Fibroblast of pulmonary artery (primary cell): ENCODE measurements at places on chromosomes 1 and 21.

DNA sequence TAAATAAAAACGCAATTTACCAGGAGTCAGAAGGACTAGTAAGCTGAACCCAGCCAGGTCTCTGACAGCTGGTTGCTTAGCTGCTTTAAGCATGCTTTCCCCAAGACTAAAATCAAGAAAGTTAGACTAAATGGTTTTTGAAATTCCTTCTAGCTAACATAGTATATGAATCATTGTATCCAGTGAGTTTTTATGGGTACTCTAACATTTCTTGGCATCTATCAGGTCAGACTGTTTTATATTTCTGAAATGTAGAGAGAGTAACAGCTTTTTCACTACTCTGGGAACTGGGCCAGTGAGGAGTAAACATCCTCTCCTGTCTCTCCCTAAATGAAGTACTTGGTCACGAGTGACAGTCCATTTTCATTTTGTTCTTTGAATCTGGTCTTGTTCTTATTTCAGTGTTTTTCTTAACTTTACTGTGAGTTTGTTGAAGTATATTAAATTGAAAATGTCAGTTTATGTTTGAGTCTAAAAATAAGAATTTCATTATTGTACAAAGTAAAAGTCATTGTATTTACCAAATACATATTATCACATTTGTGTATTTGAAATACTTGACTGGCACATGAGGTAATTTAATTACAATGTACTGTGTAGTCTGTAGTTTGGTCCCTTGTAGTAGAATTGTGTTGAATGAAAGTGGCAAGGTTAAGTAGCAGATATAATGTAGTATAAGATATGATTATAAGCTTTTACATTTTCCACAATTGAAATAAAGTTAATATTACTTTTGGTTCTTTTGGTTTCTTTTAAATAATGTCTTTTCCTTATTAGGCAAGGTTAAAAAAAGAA lies 47.6 kb downstream of the PKN2 start:
- DNase-seq, result peak; percentile 90

- DNase-seq, result no peak
Measured at GRCh38 chr1:222798975-222799374, 15.9 kb upstream of the DISP1 start.

DNA sequence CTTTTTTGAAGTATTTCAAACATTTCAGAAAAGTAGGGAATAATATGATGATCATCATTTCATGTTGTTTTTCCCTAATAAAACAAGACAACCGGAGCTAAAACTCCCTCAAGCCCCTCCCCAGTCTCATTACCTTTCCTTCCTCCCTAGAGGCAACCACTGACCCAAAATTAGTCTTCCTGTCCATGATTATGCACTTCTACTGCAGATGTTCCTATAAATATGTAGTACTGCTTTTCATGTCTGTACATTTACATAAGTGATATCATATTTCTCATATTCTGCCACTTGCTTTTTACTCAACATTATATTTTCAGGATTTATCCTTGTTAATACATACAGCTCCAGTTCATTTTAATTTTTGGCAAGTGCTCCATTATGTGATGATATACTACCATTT lies 58.7 kb upstream of the GOLT1A start:
- DNase-seq, result no peak

DNA sequence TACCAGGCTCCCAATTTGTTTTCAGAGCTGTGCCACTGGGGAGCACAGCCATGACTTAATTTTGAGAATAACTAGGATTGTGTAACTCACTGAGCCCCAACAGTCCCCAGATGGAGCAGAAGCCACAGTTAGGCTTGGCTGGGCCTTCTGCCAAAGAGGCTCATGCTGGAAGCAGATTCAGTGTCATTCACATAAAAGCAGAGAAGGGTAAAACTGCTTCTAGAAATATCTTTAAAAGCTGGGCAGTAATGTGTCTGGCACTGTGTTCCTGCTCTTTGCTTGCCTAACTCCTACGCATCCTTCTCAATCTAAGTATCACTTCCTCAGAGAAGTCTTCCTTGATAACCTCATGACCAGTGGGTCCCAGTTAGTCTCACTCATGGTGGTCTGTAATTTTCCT lies 20.3 kb downstream of the STK40 start:
- peak; percentile 57 for DNase-seq

DNA sequence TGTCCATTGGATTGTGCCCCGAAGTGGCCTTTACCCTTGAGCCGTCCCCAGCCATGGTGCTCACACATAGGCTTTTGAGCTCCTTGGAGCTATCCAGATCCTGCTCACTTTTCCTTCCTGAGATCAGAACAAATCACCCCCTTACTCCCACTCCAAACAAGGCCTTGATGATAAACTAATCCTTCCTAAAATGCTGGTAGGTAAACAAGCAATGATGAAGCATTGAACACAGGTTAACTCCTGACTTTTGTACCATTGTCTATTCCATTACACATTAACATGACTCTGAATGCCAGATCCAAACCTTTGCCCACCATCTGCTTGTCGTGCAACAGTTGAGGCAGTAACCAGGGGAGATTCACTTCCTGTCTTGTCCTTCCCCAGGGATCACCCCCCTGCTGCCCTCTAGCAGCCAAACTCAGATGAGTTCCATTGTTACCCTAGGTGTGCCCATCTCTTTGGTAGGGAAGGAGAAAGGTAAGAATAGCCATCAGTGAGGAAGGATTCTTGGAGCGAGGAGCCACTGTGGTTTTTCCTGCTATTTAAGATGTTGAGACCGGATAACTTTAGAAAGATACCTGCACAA lies 79.5 kb upstream of the DNAJC6 start:
- DNase-seq, result no peak

GRCh38 chr1:102529446-102529845 lies 532.7 kb upstream of the OLFM3 start:
- no peak for DNase-seq

GRCh38 chr1:26477446-26478152 lies 5.4 kb downstream of the HMGN2 start:
- DNase-seq, result no peak

GRCh38 chr21:16323596-16323995 lies 593.8 kb downstream of the USP25 start:
- DNase-seq, result peak; percentile 10

- peak; percentile 87 for DNase-seq
Measured at GRCh38 chr1:234610061-234610665, at the start of gene IRF2BP2. IRF2BP2 (minus strand) TSS chr1:234610178; CDS start chr1:234609494, 684 bp downstream.

DNA sequence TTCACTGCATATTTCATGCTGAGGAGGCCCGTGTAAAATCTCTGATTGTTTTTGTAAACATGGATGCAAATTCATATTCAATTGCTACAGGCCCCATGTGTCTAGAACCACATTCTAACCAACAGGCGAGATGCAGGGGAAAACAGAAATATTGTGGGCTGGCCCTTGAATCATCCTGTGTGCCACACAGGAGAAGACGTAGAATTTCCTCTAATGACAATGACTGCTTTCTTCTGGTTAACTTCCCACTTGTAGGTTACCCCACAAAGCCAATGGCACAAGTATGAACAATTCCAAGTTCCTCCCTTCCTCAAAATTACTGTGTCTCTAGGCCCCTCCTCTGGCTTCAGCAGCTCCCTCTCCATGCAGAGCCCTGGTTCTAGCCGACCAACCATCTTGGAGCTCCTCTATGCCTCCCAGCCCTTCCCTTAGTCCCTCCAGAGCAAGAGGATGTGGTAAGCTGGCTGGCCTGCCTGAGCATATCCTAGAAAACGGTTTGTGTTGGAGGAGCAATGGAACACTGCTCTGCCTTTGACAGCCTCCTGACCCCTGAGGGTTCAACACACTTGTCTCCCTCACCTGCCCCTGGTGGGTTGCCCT lies 205.2 kb downstream of the HS2ST1 start:
- DNase-seq, result no peak

GRCh38 chr1:228037401-228038386 lies 30.9 kb downstream of the WNT3A start:
- peak; percentile 17 for DNase-seq

DNA sequence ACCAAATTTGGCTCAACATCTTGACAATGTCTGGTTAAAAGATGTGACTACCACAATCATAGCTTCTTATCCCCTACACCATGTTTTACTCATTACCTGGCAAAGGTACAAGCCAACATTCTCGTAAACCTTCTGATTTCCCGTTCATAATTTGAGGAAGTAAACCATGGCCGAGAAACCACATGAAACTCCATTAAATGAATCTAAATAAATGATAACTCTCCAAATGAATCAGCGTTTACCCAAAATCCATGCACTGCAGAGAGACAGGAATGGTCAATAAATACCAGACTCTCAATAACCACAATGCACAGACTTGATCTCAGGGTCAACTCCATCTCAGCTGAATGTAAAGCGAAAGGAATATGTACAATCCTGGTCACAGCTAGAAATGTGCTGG lies 125.2 kb downstream of the TYW3 start:
- DNase-seq, result no peak

DNA sequence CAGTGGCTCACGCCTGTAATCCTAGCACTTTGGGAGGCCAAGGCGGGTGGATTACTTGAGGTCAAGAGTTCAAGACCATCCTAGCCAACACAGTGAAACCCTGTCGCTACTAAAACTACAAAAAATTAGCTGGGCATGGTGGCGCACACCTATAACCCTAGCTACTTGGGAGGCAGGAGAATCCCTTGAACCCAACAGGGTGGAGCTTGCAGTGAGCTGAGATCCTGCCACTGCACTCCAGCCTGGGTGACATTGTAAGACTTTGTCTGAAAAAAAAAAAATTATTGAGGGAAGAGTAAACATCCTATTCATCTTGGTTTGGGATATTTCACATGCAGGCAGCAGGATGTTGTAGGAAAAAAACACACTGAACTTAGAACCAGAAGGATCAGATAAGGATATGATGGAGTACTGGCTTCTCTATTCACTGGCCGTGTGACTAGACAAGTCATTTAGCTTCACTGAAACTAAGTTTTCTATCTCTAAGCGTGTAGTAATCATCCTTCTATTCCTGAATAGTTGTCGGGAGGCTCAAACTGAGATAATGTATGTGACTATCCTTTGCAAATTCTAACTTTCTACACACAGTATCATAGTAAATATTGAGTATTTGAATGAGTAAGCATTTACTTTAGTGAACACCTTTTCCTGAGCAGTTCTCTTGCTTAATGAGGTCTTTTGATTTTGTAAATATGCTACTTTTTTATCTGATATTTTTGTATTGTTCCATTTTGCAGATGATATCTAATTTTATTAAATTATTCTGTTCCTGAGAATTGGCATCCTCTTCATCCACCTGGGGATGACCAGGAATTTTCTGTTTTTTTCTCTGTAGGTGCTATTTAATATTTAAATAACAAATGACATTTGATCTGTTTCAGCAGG lies 18.2 kb downstream of the CAP1 start:
- DNase-seq, result peak; percentile 38

DNA sequence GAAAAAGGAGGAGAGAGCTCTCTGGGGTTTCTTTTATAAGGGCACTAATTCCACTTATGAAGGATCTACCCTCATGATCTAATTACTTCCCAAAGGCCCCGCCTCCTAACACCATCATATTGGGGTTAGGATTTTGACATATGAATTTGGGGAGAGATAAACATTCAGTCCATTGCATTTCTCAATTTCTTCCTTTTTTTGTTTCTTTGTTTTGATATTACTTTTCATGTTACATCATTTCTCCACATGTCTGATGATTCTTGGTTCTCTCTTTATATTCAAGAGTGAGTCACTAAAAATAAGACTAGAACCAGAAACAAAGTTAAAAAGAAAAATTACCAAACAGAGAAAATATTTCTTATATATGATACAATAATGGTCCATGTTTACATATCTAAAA lies 63.2 kb upstream of the DUSP10 start:
- no peak for DNase-seq

DNA sequence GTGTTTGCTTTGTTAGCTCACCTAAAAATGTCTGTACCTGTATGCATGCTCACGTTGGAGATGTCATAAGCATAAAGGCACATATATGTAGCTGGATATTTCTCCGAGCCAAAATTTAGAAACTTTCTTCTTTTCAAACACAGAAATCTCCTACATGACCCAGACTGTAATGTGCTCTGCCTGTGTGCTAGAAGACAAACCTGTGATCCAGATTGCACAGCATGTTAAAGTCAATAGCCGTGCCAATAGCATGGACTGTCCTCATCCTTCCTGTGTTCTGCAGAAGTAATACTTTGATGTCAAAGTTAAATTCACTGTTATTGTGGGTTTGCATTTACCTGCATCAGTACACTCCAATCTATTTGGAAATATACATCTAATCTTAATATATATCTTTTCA lies 346.2 kb upstream of the ZRANB2 start:
- no peak for DNase-seq

DNA sequence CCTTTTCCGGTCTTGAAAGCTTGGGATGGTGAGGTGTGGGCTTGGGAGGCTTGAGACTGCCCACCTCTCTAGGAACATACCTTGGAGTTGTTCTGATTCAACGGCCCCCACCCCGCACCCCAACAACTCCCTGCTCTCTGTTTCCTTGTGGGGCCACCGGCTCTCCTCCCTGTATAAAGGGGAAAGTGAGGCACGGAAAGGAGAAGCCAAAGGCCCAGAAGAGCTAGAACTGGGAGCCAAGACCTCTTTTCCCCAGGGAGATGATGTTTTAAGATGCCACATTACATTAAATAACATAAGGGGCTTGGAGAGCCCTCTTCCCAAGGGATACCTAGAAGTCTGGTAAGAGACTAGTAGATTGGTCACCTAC lies 1.2 kb upstream of the DLGAP3 start:
- no peak for DNase-seq

GRCh38 chr1:51463561-51463960 lies 55.5 kb downstream of the EPS15 start:
- no peak for DNase-seq

DNA sequence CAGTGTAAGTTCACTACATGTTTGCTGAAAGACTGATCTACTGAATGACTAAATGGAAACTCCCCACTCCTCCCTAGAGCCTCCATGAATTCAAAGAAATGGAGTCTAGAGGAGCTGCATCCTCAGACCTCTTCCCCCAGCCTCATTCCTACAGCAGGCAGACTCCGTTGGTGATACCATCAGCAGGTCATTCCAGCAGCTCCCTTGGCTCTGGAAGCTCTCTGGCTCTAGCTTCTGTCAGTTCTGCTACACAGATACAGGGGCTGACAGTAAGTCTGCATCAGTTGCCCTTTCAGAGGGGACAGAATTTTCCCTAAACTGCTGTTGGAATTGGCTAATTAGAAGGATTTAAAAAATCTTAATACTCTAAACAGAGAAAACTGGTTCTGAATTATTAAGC lies 31.7 kb upstream of the DMRTA2 start:
- DNase-seq, result no peak

DNA sequence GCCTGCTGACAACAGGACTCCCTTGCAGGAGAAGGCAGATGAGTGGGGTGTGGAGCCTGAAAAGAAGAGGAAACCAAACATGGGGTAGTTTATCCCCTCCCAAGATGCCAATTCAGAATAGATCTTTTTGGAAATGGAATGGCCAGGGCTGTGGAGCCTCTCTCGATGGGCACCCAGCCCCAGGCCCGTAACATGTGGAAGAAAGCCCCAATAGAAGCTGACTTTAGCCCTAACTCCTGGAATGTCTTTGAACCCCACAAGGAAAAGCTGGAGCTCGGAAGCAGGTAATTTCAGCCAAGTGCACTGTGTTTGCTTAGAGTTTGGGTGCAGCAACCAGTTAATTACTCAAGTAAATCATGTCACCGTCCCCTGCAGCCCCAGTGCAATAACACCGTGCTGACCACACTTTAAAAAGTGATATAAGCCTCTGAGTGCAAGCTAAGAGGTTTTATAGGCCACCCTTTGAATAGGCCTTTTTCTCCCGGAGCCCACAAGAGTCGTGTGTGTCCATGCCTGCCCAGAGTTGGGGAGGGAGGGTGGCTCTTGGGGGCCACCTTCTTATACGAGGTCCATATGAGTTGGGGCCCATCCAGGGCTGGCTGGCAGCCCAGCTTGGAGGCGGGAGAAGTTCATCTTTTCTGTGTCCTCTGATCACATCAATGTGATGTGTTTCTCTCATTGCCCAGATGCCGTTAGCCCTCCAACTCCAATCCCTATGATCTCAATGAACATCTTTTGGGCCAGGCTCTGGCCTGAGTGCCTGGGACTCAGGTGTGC lies 153.2 kb downstream of the TRABD2B start:
- DNase-seq, result no peak
